ENCODE measurements at places on chromosomes 4 and X.

DNA sequence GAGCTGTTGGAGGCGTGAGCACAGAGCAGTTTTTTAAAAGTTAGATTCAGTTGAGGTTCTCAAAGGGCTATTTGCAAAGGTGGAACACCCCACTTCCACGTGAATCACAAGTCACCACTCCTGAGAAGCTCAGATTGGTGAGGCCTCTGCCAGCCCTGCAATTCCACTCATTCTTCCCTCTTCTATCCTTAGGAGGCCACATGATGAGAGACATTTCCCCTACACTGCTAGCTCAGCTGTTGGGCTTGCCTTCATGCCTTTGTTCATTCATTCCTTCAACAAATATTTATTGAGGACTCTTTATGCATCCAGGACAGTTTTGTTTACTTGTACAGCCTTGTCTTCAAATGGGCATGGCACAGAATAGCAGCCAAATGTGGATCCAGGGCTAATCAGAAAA is 3.7 kb downstream of the SRPX2 start:
- no peak for DNase-seq

DNA sequence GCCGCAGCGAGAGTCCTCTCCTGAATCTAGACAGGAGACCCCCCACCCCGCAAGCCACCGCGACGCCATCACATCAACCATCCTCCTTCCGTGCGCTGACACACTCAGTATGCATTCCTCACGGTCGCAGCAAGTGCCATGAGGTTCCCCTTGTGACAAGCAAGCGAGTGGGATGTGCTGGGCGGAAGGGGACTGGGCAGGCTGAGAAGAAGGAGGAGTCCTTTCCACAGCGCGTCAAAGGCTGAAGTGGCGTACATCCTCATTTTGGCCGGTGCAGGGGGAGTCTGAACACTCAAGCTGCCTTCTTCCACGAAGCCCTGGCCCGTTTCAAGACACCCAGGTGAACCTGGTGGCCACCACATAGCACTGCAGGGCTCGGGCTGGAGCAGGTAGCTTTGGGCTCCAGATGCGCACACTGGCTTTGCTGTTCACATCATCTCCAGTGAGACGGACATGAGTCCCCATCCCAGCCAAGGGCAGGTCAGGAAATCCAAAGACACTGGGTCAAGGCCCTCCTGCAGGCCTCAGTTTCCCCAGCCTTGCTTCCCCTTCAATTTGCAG is 30.4 kb downstream of the CCNQ start:
- DNase-seq = no peak

- no peak for DNase-seq
These were observed 16.3 kb downstream of the TAF9B start for GRCh38 chrX:78123190-78123589.

DNA sequence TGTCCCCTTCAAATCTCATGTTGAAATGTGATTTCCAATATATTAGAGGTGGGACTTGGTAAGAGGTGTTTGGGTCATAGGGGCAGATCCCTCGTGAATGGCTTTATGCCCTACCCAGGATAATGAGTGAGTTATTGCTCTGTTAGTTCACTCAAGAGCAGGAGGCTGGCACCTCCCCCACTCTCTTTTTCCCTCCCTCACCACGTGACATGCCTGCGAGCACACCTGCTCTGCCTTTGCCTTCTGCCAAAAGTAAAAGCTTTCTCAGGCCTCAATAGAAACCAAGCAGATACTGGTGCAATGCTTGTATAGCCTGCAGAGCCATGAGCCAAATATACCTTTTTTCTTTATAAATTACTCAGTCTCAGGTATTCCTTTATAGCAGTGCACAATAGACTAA is 286.3 kb upstream of the UGT8 start:
- no peak for DNase-seq

DNA sequence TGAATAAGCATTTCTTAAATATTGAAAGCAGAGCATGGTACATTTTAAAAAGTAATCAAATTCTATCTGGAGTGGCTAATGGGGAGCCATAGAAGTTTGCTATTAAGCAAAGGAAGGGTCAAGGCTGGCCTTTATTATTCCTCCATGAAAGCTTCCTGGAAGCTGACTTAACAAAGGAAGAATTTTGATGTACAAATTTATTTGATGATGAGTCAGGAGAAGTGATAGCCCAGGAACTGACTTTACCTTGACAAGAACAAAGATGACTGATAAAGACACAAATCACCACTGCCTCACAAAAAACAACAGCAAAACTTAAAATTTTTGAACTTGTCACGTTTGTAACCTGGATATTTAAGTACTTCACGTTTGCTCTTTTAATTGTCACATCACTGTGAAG is 872.1 kb downstream of the PCDH7 start:
- DNase-seq = no peak

GRCh38 chr4:52588771-52589591 is 70.1 kb downstream of the USP46 start:
- no peak for DNase-seq

- DNase-seq = no peak
These were observed 73.7 kb downstream of the CHST7 start for GRCh38 chrX:46647251-46647650.

- DNase-seq = no peak
These were observed 20.1 kb upstream of the CSF2RA start for GRCh38 chrX:1248331-1249061.

DNA sequence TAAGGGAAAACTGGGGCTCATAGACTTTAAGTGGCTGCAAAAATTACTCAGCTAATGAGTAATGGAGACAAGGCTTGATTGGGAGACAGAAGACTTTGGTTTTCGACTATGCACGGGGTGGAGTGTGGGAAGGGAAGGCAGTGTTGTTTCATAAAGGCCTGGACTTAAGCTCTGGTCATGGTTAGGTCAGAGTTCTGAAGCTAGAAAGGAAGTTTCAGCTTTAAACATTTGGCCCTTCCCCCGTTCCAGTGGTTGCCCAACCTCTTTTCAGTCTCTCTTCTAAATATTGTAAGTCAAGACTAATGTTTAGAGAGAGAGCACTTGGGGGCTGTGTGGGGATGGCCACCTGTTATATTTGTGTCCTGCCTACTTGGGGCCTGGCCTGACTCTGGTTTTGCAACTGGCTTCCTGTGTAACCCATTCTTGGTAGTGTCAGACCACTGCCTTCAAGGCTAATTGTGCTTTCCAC is 21.0 kb downstream of the MSN start:
- no peak for DNase-seq

DNA sequence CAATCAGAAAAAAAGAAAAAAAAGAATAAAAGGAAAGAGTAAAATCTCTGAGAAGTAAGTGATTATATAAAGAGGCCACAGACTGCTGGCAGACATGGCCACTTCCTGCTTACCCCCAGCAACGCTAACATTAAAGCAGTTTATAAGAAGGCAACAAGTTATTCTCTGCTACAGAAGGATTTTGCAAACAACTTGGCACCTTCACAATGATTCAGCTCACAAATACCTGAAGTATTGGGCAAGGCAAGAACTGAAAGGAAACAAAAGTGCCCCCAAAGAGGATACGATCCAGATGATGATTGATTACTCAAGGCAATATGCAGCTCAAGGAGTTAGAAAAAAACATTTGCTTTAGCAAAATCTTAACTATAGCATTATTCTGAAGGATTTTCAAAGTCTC is 718.8 kb downstream of the KLHL13 start:
- DNase-seq = no peak

- no peak for DNase-seq
These were observed 46.5 kb downstream of the ABLIM2 start for GRCh38 chr4:8112036-8112576.
